Osteocyte (in vitro differentiated cells): ENCODE measurements at places on chromosomes 5 and 9. TPM values are rescaled to one million over a fixed set of nuclear protein-coding genes. Genes with fewer than 3 reads are reported as not detected.

Gene FREM1
- 2.1 and 2.2 TPM in 2 replicates for total RNA-seq

Gene FAM120AOS
- 33.9 and 36.4 TPM in 2 replicates for total RNA-seq

Gene COL27A1
- total RNA-seq, result 44.4 and 44.8 TPM in 2 replicates

Gene TERT
- not detected in 2 replicates for total RNA-seq

Gene INSL6
- total RNA-seq, result not detected in 2 replicates
